ENCODE measurements at places on chromosomes 5 and 9. TPM values are rescaled to one million over a fixed set of nuclear protein-coding genes. Genes with fewer than 3 reads are reported as not detected.

The C5orf52 gene
- not detected for polyA plus RNA-seq

The FAM221B gene
- polyA plus RNA-seq: not detected

The SELENOP gene
- polyA plus RNA-seq: 528 TPM

The PCDHGA11 gene
- polyA plus RNA-seq: 1.4 TPM

The EIF4E1B gene
- not detected for polyA plus RNA-seq

Measured in ovary (tissue), 10 donors.